Keratinocyte (primary cell): ENCODE measurements at places on chromosomes 13 and 19. TPM values are rescaled to one million over a fixed set of nuclear protein-coding genes. Genes with fewer than 3 reads are reported as not detected.

The CYP4F11 gene
- polyA plus RNA-seq: 2.4 to 3.6 TPM (median 3.1 TPM) in 3 replicates

The XPO4 gene
- 10.8 to 16.5 TPM (median 11.0 TPM) in 3 replicates for polyA plus RNA-seq

The SYNE4 gene
- 0.19 to 0.72 TPM (median 0.28 TPM) in 3 replicates for polyA plus RNA-seq

The KLK4 gene
- not detected in 3 replicates for polyA plus RNA-seq

The LILRB5 gene
- not detected in 3 replicates for polyA plus RNA-seq

The SMIM24 gene
- polyA plus RNA-seq: not detected in 3 replicates

The PGLYRP2 gene
- not detected in 3 replicates for polyA plus RNA-seq

The CD79A gene
- 0.07 to 0.19 TPM (median 0.14 TPM) in 3 replicates for polyA plus RNA-seq

- H3K27me3 ChIP-seq: no peaks in the 10 kb centered on the region
- no peak overlapping the region for H3K27ac ChIP-seq
- H3K4me3 ChIP-seq: no peak overlapping the region
- H3K4me1 ChIP-seq: no peaks in the 10 kb centered on the region
- no peaks in the 10 kb centered on the region for H3K36me3 ChIP-seq
Measured at GRCh38 chr19:41535029-41535622, 40.8 kb upstream of the CEACAM21 start.

- H3K27me3 ChIP-seq: no peaks in the 10 kb centered on the region
- H3K36me3 ChIP-seq: no peaks in the 10 kb centered on the region
- H3K27ac ChIP-seq: peak overlapping the region; percentile 89
Measured at GRCh38 chr19:37593996-37594303, 642 bp downstream of the ZNF571 start.

GRCh38 chr19:19656451-19657396, 6.8 kb downstream of the ATP13A1 start:
- DNase-seq: no peak

- DNase-seq: no peak
- H3K4me3 ChIP-seq: no peak overlapping the region
- no peaks in the 10 kb centered on the region for H3K27me3 ChIP-seq
- H3K4me1 ChIP-seq: no peaks in the 10 kb centered on the region
- no peak overlapping the region for H3K27ac ChIP-seq
Measured at GRCh38 chr19:35222373-35223015, 6.0 kb downstream of the FAM187B start.

DNA sequence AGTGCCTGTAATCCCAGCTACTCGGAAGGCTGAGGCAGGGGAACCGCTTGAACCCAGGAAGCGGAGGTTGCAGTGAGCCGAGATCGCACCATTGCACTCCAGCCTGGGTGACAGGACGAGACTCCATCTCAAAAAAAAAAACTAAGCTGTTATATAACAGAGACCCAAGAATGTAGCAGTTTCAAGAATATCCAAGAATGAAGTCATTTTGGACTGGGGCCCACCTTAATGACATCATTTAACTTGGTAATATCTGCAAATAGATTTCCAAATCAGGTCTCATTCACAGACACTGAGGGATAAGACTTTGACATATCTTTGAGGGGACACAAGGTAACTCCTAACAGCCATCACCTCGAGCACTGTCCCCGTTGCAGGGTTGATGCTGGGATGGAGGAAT, 36.5 kb upstream of the MRI1 start:
- no peak overlapping the region for H3K27ac ChIP-seq
- no peak for DNase-seq

- H3K36me3 ChIP-seq: no peaks in the 10 kb centered on the region
- no peak for DNase-seq
- H3K27ac ChIP-seq: no peak within 1 kb of the TSS
- peak within 1 kb of the TSS; percentile 27 for H3K4me3 ChIP-seq
- no peaks in the 10 kb centered on the region for H3K4me1 ChIP-seq
- H3K27me3 ChIP-seq: peaks cover 40% of the 10 kb centered on the region
Measured at GRCh38 chr13:28100150-28101121, at the start of gene FLT3. TSS of gene FLT3 (minus strand) at chr13:28100576. CDS start at chr13:28100510, 66 bp downstream.

- no peaks in the 10 kb centered on the region for H3K4me1 ChIP-seq
- DNase-seq: no peak
- H3K27ac ChIP-seq: no peak overlapping the region
- no peak overlapping the region for H3K4me3 ChIP-seq
Measured at GRCh38 chr13:32852526-32852925, 163.7 kb upstream of the KL start.

GRCh38 chr19:1040476-1041271, 767 bp downstream of the ABCA7 start:
- H3K27ac ChIP-seq: peak overlapping the region; percentile 62
- peak; percentile 92 for DNase-seq
- H3K4me3 ChIP-seq: peak overlapping the region; percentile 75
- no peaks in the 10 kb centered on the region for H3K27me3 ChIP-seq
- H3K4me1 ChIP-seq: peaks cover 29% of the 10 kb centered on the region

DNA sequence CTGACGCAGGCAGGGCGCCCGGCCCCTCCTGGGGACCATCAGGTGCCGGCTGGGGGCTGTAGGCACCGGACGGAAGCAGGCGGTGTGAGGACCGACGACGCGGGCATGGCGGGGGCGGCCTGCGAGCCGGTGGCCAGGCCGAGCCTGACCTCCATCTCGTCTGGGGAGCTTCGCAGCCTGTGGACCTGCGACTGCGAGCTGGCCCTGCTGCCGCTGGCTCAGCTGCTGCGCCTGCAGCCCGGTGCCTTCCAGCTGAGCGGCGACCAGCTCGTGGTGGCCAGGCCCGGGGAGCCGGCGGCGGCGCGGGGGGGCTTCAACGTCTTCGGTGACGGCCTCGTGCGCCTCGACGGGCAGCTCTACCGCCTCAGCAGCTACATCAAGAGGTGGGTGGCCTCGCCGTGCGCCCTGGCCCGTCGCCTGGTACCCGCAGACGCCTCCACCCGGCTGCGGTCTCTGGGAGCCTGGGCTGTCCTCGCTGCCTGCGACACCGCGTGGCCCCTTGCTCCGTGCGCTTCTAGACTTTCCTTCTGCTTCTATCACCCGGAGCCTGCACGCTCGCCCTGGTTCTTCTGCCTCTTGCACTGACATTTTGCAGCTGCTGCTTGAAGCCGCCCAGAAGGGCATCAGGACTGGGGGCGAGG, 460 bp downstream of the MEDAG start:
- peaks cover 15% of the 10 kb centered on the region for H3K4me1 ChIP-seq
- no peak overlapping the region for H3K27ac ChIP-seq
- DNase-seq: no peak
- no peak overlapping the region for H3K4me3 ChIP-seq

GRCh38 chr13:21243045-21243897, 66.8 kb downstream of the MRPL57 start:
- no peak overlapping the region for H3K27ac ChIP-seq
- no peaks in the 10 kb centered on the region for H3K27me3 ChIP-seq
- no peaks in the 10 kb centered on the region for H3K36me3 ChIP-seq
- H3K4me1 ChIP-seq: no peaks in the 10 kb centered on the region
- no peak for DNase-seq
